ENCODE measurements at places on chromosomes 3 and 15. TPM values are rescaled to one million over a fixed set of nuclear protein-coding genes. Genes with fewer than 3 reads are reported as not detected.
A peak's percentile ranks its signal among the peaks of the same experiment; 100 is the strongest.

GABRR3 gene
- not detected for total RNA-seq

EPHB1 gene
- total RNA-seq = 0.30 TPM

- H3K27me3 ChIP-seq = no peaks in the 10 kb centered on the region
- H3K27ac ChIP-seq = no peak overlapping the region
- H3K36me3 ChIP-seq = no peaks in the 10 kb centered on the region
- peaks cover 11% of the 10 kb centered on the region for H3K4me1 ChIP-seq
- no peak for DNase-seq
- H3K4me3 ChIP-seq = no peak overlapping the region
Observed at GRCh38 chr15:74240897-74241614, 4.9 kb downstream of the CCDC33 start.

DNA sequence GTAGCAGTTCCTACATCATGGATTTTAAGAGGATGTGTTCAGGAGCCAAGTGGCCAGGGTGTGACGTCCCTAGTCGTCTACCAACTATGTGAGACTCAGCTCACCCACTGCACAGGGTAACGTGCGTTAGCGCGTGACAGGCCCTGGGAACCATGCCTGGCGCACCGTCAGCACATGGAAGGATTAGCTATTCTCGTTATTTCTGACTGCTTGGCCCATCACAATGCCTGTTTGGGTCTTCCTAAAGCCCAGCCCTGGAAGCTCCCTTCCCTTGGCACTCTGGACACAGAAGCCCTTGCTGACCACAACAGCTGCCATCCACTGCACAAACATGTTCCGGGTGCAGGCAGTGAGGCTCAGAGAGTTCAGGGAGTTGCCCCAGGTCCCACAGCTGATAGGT lies 91.0 kb upstream of the RPL32 start:
- peak overlapping the region; percentile 50 for H3K27ac ChIP-seq
- no peaks in the 10 kb centered on the region for H3K4me1 ChIP-seq
- H3K4me3 ChIP-seq = no peak overlapping the region
- peaks cover 10% of the 10 kb centered on the region for H3K36me3 ChIP-seq
- no peaks in the 10 kb centered on the region for H3K27me3 ChIP-seq

DNA sequence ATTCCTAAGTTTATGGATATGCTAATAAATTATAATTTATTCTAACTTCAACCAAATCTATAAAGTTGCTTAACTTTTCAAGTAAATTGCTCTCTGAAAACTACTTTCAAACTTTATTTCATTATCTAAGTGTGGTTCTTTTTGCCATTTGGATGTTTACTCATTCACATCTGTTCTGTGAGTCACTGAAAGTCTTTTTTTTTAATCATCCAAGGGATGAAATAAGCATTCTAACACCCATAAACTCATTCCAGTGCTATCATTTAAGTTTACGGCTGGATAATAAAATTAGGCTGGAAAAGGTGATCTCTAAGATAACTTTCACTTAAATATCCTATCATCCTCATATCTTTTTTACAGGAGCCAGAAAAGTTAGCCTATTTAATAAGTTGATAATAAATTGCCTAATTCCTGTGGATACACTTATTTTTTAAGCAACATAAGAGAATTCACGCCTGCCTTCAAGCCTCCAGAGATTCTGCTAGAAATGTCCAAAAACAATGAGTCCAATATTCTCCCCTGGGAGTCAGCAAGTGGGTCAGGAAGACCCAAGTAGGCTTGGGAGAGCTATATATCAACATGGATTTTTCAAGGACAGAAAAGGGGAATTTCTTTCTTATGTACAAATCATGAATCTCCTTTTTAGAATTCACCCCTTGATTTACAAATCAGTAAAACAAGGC lies 25.8 kb downstream of the SCG3 start:
- H3K36me3 ChIP-seq = no peaks in the 10 kb centered on the region
- H3K27me3 ChIP-seq = no peaks in the 10 kb centered on the region
- no peak overlapping the region for H3K27ac ChIP-seq
- no peak for DNase-seq
- H3K4me1 ChIP-seq = no peaks in the 10 kb centered on the region
